Stimulated activated CD8-positive, alpha-beta memory T cell treated with anti-CD3 and anti-CD28 coated beads, Interleukin-4, amount 100 ng/mL, for 4 hours (primary cell): ENCODE measurements at places on chromosomes 16 and 17.

- DNase-seq, result no peak
Observed at GRCh38 chr17:82241183-82241925, 12.5 kb downstream of the SLC16A3 start.

DNA sequence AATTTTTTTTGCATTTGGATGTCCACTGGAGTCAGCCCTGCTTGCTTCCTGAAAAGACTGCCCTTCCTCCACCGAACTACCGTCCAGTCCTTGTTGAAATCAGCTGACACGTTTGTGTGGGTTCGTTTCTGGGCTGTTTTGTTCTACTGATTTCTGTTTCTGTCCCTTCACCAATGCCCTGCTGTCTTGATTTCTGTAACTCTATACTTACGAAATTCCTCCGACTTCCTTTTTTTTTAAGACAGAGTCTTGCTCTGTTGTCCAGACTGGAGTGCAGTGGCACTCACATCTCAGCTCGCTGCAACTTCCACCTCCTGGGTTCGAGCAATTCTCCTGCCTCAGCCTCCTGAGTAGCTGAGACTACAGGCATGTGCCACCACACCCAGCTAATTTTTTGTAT is 8.4 kb upstream of the GAA start:
- no peak for DNase-seq

DNA sequence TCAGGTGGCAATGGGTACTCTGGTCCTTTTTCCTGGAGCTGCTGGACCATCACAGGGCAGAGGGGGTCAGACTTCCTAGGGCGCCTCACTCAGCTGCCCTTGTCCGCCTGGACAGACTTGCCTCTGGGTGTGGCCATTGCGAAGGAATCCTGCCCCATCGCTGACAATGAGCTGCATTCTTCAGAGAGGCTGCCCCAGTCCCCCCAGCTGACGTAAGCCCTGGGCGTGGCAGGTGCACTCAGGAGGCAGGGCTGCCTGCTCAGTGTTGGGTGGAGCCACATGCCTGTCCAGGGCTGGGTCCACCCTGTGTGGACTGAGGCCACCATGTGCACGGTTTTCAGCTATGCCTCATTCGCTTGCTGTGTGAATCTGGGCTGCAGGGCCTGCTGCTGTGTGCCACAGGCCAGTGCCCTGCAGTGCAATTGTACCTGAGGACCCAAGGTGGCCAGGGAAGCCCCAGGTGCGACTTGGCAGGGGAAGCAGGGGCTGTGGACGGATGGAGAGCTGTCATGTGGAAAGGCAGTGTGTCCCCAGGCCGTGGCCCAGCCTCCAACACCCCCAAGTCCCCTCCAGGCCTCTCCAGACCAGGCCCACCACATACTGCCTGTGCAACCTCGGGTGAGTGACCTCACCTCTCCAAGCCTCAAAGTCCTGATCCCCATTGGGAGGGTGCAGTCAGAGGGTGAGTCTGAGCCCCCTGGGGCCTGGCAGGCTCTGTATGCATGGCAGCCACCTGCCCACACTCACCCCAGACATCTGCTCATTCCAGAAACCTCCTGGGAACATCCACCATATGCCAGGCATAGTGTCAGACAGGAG is 14.0 kb upstream of the MPRIP start:
- no peak for DNase-seq

DNA sequence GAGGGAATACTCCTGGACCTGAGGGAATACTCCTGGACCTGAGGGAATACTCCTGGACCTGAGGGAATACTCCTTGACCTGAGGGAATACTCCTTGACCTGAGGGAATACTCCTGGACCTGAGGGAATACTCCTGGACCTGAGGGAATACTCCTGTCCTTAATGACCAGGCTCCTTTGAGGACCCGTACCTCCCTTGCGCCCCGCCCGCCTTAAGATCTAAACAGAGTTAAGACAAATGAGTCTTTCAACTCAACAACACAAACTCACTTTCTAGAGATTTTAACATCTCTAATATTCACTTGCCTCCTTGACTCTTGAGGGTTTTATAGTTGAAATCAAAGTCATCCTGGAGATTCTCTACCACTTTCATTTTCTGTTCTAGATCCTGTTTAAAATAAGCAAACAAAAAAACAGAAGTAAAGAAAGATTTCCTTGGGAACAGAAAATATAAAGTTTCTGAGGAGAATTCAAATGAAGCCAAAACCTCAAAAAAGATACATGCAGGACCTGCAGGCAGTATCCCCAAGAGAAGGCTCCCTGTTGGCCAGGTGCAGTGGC is 49.7 kb downstream of the STAT3 start:
- no peak for DNase-seq

DNA sequence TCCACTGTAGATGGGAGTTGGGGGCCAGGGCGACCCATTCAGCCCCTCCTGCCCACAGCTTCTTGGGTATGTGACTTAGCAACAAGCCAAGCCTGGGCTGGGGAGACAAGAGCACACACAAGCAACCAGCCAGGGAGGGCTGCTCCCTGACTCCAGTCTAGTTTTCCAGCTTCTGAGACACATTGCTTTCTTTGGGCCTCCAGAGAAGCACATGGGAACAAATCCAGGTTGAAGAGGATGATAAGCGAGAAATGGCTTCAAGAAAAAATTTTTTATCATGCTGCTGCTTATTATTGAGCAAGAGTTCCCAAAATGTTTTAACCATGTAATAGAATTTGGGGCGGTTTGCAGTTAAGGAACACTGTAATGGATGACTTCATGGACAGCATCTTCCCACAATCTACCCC is 173.7 kb downstream of the SOX9 start:
- DNase-seq, result no peak

DNA sequence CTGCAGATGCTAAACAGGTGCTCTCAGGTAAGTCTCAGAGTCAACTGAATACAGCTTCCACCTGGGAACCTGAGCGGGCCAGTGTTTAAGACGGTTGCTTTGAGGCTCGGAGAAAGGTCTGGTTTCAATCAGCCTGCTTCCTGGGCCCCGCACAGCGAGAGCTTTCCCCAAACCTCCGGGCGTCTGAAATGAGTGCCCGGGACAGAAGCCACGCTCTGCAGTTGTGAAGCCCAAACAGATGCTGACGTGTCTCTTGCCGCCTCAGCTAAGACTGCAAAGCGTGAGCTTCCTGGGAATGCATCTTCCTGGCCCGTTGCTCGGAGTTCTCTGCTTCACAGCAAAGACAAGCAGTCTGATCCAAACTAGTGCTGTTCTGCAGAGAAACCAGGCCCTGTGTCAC is 36.7 kb downstream of the PLXDC1 start:
- DNase-seq, result no peak

- DNase-seq, result no peak
Observed at GRCh38 chr16:17367036-17367435, 103.7 kb downstream of the XYLT1 start.

DNA sequence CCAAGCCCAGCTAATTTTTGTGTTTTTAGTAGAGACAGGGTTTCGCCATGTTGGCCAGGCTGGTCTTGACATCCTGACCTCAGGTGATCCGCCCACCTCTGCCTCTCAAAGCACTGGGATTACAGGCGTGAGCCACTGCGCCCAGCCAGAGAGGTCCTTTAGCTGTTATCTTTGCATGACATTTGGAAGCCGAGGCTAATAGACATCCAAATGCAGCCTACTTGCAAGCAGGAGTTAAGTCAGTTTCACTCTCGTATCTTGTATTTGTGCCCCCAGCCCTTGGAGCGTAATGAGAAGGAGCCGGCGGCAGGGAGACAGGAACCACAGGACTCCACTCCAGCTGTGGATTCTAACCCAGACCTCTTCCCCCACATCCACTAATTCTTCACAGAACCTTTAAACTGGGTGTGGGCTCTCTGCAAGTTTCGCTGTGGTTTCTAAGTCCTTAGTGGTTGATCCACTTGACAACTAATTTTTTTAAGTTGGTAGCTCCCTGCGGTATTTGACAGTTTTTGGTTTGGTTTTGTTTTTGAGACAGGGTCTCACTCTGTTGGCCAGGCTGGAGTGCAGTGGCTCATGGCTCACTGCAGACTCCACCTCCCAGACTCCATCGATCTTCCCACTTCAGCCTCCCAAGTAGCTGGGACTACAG is 3.1 kb upstream of the CYTH1 start:
- DNase-seq, result no peak

DNA sequence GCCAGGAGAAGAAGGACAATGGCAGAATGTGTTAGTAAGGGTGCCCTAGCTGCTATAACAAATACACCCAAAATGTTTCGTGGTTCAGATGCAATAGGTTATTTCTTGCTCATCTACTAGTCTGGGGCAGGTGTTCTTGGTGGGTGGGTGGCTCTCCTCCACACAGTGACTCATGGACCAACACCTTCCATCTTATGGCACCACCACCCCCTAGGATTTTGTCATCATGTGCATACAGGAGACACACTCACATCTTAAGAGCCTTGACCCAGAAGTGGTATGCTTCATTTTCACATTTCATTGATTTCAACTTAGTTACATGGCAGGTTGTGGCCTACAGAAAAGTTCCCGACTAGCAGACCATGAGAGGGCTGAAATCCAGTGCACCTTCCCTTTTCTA is 114.7 kb downstream of the AMFR start:
- no peak for DNase-seq

DNA sequence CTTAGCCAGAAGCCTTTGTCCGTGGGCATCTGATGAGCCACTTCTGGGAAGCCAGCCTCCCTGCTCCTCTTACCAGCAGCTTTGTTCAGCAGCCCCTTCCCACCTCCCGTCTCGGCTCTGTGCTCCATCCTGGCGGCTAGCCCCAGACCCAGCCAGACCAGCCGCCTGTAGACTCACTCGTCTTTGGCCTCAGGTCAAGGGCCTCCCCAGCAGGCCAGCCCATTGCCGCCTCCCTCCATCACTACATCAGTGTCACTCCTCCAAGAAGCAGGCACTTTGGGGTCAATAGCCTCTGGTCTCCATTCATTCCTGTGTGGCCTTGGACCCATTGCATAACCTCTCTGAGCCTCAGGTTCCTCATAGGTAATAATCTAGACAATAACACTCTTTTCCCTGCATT is 20.9 kb upstream of the CRHR1 start:
- DNase-seq, result no peak

GRCh38 chr16:2428051-2428783 is 1.0 kb upstream of the CCNF start:
- DNase-seq, result no peak
